ENCODE measurements at places on chromosomes 4 and X.
A peak's percentile ranks its signal among the peaks of the same experiment; 100 is the strongest.

DNA sequence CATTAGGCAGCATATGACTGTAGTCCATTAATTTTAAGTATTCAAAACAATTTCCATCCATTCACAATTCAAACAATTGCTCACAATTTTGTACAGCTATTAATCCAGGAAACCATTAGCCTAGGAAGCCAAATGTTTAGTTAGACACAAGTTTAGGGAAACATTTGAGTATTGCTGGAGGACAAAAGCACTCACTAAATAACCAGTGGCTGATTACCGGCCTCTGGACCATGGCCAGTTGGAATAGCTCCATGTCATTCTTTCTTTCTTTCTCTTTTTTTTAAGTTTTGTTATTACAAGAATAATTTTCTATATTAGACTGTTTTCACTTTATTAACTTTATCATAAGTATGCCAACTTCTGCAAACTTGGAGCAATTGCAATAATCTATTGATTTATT lies 31.3 kb downstream of the TRIML2 start:
- no peak overlapping the region for H3K27ac ChIP-seq
- H3K4me3 ChIP-seq = no peak overlapping the region
- H3K36me3 ChIP-seq = no peaks in the 10 kb centered on the region
- DNase-seq = peak; percentile 35

DNA sequence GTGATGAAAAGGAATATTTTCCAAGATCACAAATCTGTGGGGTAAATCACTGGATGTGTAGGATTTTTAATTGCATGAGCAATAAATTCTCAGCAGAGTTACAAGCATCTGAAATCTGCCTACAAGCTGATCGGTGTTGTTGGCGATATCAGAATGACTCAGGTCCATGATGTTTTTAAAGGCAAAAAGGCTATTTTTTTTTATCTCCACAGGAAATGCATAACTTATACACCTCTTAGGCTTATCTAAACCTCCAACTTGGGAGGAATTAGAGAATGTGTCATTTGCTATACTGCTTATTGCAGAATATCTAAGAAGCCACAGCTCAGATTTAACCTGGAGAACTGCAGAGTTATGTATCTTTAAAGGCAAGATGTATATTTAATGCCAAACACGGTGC lies 61.6 kb downstream of the KIT start:
- DNase-seq = no peak
- no peaks in the 10 kb centered on the region for H3K4me1 ChIP-seq

DNA sequence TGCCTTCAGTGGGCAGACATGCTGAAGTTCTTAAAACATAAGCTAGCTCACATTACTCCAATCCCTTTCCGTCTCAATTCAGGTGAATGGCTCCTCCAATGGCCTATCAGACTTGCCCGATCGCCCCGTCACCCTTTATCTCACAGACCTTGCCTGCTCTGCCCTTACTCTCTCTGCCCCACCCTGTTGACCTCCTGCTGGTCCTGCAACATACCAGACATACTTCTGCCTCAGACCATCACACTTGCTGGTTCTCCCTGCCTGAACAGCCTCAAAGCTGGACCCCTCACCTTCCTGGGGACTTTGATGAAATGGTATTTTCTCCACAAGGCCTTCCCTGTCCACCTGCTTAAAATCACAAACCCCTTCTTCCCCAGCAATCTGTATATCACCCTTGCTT lies 340.1 kb upstream of the NR3C2 start:
- no peaks in the 10 kb centered on the region for H3K27me3 ChIP-seq
- H3K4me1 ChIP-seq = no peaks in the 10 kb centered on the region
- no peaks in the 10 kb centered on the region for H3K36me3 ChIP-seq
- H3K4me3 ChIP-seq = no peak overlapping the region

GRCh38 chrX:141142946-141143345 lies 34.0 kb downstream of the LDOC1 start:
- no peak for DNase-seq
- no peak overlapping the region for H3K4me3 ChIP-seq
- H3K36me3 ChIP-seq = no peaks in the 10 kb centered on the region
- no peaks in the 10 kb centered on the region for H3K4me1 ChIP-seq
- H3K27me3 ChIP-seq = no peaks in the 10 kb centered on the region
- no peak overlapping the region for H3K27ac ChIP-seq

DNA sequence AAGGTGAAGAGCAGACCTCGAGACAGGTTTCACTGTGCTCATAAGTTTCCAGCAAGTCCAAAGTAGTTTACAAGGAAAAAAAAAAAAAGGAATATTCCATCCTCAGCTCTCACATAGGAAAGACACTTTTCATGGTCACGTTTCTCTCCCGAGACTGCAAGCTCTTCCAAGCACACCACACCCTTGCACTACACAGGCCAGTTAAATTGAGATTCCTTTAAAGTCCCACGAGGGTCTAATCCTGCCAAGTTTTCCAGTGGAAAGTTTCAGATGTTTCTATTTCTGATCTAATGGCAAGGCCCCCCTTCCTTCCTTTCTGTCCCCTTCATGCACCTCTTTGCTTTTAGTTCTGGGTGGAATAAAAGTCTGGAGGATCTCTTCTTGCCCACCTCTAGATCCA lies 67.9 kb upstream of the PCDH19 start:
- H3K4me3 ChIP-seq = no peak overlapping the region
- no peaks in the 10 kb centered on the region for H3K36me3 ChIP-seq
- no peak overlapping the region for H3K27ac ChIP-seq
- DNase-seq = peak; percentile 62

DNA sequence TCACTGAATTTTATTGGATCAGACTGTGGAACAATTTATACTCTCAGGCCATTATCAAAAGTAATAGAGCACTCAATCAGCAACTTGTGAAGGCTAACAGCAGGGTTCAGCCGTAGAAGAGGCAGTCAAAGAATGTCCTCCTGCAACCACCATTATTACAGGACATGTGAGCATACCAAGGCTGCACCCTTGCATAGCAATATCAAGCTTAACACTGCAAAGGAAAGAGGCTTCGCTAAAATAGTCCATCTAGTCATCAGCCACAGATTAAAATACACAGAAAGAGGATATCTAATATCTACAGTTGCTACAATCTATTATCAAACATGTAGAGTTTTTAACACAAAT lies 42.9 kb upstream of the TMPRSS11B start:
- H3K36me3 ChIP-seq = no peaks in the 10 kb centered on the region
- no peak for DNase-seq
- H3K4me3 ChIP-seq = no peak overlapping the region
- H3K27ac ChIP-seq = no peak overlapping the region
- H3K27me3 ChIP-seq = no peaks in the 10 kb centered on the region

GRCh38 chrX:131621650-131622049 lies 77.8 kb downstream of the OR13H1 start:
- no peaks in the 10 kb centered on the region for H3K27me3 ChIP-seq
- DNase-seq = no peak
- H3K27ac ChIP-seq = no peak overlapping the region
- H3K4me3 ChIP-seq = no peak overlapping the region
- H3K4me1 ChIP-seq = no peaks in the 10 kb centered on the region

DNA sequence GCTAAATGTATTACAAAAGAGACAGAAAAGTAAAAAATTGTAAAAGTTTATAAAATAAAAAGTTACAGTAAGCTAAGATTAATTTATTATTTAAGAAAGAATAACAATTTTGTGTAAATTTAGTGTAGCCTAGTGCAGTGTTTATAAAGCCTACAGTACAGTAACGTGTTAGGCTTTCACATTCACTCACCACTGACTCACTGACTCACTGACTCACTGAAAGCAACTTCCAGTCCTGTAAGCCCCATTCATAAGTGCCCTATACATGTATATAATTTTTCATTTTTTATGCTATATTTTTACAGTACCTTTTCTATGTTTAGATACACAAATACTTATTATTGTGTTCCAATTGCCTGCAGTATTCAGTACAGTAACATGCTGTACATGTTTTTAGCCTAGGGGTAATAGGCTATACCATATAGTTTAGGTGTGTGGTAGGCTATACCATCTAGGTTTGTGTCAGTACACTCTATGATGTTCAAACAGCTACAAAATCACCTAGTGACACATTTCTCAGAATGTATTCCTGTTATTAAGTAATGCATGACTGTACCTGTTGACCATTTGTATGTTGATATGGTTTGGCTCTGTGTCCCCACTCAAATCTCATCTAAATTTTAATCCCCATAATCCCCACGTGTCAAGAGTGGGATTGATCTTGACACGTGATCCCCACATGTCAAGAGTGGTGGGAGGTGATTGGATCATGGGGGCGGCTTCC lies 57.9 kb downstream of the CFAP299 start:
- no peak overlapping the region for H3K4me3 ChIP-seq
- DNase-seq = no peak
- H3K4me1 ChIP-seq = no peaks in the 10 kb centered on the region
- H3K27ac ChIP-seq = no peak overlapping the region
- H3K36me3 ChIP-seq = no peaks in the 10 kb centered on the region

All from stomach (tissue), 19 donors.